Caki2 (cell line): ENCODE measurements at places on chromosomes 11 and 22.

DNA sequence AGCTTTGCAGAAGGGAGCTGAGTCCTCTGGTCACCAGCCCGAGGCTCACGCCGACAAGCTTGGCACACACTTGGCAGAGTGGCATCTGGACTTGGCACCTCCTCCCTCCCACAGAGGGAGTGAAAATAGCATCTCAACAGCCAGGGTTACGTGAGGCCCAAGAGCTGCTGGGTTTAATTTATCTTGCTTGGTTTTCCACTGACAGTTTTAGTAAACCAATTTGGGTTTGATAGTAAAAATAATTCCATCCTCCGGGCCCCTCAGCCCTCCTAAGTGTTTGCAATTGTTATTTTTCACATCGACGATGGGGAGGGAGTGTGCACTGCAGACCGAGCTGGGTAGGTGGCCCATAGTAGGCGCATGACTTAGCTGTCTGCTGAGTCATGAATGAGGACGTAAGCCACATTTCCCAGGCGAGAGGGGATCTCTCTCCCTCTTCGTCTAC, 107.6 kb upstream of the ASPHD2 start:
- peak; percentile 86 for DNase-seq

DNA sequence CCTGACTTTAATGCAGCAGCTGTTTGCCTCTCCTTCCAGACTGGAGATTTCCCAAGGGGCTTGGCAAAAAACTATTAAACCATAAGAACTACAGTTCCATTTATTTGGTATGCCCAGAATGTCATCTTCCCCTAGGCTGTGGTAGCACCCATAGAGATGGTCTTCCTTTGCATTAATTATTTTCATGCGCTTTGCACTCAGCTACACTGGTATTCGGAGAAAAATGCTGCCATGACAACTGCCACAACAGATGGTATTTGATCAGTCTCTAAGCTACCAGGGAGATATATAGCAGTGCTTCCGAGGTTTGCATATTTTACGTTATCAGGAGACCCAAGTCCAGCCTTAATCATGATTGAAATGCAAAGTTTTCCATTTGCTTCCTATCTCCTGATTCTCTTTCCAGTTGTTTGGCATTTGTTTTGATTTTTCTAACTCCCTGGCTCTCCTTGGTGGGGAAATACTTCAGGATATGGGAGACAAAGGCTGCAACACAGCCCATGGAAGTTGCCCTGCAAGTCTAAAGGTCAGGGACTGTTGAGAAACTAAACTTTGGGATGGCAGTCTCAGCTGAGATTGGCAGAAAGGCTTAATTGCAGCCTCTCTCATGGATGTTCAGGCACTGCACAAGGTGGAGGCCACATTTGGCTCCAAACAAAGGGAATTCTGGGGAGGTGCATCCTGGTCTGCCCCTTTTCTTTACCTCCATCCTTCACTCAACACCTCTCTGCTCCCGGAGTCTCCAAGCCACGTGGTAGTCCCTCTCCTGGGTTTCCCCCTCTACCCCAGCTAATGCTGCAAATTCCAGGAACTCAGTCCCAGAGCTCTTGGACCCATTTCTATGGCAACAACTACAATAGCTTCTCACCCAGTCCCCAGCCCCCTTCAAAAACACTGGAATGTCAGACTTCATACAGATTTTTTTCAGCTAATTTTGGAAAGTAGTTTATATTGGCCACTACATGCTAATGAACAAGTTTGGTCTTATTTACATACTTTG, 151.8 kb downstream of the NAV2 start:
- DNase-seq: no peak

DNA sequence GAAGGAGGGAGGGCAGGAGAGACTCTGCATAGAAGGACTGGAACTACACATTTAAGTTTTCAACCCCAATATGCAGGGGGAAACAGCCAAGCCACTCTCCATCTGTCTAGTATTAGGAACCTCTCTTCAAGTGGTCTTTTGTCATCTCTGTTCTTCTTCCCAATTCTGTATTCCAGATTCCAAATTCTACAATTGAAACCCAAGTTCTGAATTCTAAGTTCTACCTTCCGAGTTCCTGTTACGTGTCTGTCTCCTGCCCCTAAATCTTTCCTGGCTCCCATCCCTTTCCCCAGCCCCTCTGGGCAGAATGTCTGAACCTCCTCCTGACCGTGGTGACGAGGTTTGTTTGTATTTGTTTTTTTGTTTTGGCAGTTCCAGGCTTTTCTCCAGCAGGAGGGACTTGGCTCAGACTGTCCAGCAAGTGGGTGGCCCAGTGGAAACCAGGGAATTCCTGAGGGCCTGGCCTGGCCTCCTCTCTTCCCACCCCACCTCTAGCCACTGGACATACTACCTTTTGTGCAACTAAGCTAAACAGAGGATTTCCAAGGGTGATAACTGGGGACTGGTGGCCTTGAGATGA, 1.6 kb upstream of the THOC5 start:
- no peak for DNase-seq

GRCh38 chr11:61480261-61480993, 28.1 kb upstream of the LRRC10B start:
- no peak for DNase-seq

GRCh38 chr11:14499178-14499559, 442 bp downstream of the COPB1 start:
- DNase-seq: peak; percentile 25

DNA sequence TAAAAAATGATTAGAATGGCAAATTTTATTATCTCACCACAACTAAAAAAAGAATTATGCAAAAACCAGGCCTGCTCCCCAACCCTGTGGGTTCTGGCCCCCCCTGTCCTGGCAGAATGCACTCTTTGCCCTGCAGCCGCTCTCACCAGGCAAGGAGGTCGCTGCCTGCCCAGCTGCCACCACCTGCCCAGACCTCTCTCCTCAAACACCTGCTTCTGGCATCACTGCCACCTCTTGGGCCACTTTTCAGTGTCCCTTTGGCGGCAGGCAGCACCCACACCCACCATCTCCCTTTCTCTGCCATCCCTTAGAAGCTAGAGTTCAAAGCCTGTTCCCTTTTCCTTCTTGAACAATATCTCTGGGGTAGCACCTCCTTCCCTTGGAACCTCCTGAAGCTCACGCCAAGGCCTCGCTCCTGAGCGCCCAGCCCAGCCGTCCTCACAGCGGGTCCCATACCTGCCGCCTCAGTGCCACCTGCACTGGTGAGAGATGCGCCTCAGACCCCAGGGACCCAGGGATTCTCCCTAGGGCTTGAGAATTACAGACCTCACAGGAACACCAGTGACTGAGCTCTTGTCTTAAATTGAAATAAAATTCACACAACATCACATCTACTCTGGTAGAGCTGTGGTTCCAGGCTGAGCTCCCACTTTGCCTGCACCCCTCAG, 44.6 kb downstream of the SGSM3 start:
- no peak for DNase-seq

DNA sequence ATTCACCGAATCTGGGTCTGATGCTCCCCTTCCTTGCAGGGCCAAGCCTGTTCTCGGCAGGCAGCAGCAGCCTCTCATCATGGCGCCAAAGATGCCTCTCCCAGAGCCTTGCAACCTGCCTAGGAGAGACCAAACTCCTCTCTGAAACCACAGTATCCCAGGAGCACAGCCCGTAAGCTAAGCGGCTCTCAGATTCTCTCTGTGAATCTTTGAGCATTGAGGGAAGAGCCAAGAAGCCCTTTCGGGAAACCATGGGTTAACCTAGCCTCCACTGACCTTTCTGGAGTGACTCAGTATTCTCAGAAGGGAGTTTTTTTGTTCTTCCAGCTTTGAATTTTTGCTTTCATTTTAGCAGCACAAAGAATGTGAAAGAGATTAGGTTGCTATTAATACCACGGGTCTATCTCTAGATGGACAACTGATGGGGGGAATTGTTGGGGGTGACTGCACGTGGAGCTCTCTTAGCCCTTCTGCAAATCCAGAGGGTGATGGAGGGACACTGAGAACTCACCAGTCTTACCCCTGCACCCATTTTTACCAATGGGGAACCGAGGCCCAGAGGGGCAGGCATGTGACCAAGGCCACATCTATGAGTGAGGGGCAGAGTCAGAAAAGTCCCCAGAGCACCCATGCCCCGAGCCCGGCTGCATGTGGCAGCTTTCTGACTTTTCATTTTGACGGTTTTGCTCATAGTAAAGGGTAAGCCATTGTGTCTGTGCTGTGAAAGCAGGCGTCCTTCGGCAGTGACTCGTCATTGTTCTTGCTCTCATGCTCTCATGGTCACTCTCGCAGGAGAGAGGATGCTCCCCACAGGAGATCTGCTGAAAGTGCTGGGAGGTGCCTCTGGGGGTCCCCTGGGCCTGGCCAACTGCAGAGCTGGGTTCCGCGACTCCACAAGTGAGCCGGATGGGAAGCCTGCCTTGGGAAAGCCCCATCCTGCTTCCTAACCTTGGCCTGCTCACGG, 36.0 kb downstream of the IRAG1 start:
- peak; percentile 56 for DNase-seq

DNA sequence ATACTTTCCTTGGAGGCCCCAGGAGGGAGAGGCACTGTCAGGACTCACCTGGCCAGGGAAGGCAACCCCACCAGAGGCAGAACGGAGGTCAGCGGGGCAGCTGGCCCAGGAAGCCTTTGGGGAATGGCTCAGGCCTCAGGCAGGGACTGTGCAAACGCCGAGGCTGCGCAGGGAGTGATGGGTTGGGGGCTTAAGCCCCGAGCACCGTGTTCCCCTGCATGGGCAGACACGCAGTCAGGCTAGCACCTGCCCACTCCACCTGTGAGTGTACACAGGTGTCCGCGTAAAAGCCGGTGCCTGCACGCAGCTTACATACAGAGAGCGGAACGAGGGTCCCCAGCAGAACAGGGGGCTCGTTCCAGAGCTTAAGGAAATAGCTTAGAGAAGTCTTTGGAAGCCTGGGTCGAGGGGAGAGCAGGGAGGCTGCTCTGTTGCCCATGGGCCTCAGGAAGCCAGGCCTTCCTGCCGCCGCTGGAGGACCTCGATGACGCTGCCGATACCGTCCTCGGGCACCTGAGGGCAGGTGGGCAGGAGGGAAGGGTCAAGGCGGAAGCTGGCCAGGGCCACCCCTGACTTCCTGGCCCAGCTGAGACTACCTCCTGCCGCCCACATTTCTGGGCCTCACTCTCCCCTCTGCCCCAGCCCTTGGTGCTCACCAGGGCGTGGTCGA, 4.0 kb downstream of the CASTOR1 start:
- DNase-seq: no peak

DNA sequence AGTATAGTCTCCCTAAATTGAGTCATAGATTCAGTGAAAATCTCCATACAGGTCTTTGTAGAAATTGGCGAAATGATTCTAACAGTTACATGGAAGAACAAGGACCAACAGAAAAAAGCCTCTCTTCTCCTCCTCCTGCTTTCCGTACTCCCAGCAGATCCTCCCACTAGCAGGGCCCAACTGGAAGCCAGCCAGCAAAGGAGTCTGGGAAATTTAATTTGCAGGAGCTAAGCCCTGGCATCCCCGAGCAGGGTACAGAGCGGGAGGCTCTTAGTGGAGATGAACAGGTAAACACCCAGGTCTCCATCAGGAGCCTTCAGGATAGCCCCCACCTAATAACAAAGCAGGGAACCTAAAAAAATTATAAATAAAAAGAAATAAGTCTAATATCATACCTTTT, 1473.8 kb downstream of the TBC1D22A start:
- DNase-seq: no peak

GRCh38 chr11:21415606-21416005, 746.2 kb downstream of the NELL1 start:
- no peak for DNase-seq

- no peak for DNase-seq
Measured at GRCh38 chr11:1410366-1411291, 20.9 kb downstream of the BRSK2 start.

GRCh38 chr11:95435628-95436353, 204.8 kb upstream of the SESN3 start:
- DNase-seq: no peak

DNA sequence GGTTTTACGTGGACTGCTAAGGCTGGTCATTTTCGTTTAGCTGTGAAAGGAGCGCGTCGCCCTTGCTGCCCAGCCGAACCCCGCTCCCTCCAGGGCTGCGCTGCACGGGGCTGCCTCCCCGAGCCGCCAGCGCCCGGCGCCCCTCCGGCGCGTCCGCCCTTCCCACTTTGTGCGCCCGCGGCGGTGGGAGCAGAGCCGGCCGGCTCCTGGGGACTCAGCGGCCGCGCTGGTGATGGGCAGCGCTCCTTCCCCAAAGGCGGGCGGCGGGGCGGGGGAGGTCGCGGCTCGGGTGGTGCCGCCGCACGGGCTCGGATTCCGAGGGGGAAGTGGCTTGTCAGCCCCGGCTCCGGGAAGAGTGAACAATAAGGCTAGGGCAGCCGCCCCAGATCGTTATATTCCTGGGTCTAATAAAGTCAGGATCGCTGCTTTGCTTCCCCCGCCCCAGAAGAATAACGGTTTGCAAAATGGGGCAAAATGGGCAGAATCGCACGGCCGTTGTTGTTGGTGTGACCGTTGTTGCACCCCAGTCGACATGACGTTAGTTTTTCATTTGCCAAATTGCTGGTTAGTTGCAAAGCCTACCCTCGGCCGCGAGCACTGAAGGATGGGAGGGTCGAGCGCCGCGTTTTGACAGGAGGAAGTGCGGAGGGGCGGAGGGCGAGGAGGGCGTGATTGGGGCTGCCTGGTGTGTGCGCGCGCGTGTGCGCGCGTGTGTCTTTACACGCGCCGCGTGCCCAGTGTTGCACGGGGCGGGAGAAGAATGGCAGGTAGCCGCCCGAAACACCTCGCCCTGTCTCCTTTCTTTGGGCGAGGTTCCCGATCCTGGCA, 745 bp downstream of the NCAM1 start:
- peak; percentile 21 for DNase-seq

DNA sequence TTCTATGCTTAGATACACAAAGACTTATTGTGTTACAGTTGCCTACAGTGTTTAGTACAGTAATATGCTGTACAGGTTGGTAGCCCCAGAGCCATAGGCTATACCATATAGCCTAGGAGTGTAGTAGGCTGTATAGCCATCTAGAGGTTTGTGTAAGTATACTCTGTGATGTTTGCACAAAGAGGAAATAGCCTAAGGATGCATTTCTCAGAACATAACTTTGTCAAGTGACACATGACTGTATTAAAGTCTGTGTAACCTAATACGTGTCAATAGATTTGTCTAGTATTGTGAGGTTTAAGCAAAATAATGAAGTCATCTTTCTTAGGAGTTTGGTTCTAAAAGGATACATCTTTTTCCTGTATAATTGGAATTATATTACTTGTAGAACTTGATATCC, 5.5 kb downstream of the ZC3H12C start:
- no peak for DNase-seq

- DNase-seq: no peak
Measured at GRCh38 chr11:34970033-34970432, 53.6 kb downstream of the PDHX start.
